ENCODE measurements at places on chromosomes 16 and 17. TPM values are rescaled to one million over a fixed set of nuclear protein-coding genes. Genes with fewer than 3 reads are reported as not detected.

Gene MYH8
- not detected for total RNA-seq

- no peak for ATAC-seq
Observed at GRCh38 chr17:1416414-1416813, 16.4 kb upstream of the YWHAE start.

- no peak for ATAC-seq
Observed at GRCh38 chr17:39777534-39778365, 40.0 kb downstream of the GRB7 start.

DNA sequence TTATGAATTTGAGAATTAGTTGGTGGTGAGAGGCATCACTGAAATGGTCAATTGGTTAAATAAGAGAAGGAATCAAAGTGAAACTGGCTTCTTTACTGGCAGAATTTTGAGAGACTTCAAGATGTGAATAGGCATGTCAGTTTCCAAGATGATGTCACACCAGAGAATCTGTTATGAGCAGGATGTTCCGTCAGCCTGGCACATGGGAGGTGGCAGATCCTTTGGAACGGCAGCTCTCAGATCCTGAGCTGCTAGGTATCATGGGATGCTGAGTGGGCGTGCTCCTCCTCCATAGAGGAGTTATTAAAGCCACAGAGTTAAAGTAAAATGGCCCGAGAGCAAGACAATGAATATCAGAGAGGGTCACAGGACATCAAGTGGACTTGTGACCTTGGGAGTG, 444.3 kb upstream of the HSBP1 start:
- no peak for ATAC-seq

Gene TCAP
- total RNA-seq: 1.3 TPM

DNA sequence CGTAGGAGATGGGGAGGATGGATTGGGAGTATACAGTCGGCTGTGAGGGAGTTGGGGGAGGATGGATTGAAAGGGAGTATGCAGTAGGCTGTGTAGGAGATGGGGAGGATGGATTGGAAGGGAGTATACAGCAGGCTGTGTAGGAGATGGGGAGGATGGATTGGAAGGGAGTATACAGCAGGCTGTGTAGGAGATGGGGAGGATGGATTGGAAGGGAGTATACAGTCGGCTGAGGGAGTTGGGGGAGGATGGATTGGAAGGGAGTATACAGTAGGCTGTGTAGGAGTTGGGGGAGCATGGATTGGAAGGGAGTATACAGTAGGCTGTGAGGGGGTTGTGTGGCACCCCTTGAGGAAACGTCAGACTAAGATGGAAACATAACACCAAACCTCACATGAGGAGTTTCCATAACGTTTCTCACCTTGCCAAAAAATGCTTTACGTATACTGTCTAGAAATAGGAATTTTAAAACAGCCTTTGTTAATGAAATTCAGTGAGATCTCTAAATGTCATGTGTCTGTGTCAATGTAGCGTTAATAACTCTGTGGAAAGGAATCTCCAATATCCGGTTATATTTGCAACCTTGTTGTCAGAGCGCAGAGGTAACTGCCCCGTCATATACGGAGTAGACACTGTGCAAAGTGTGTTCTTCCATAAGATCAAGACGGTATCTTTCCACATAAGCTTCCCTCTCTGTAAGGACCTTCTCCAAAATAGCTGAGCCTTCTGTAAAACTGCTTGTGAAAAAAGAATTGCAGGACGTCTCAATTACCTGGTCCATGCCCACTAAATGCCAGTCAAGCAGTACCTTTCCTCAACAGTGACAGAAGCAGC, 6.3 kb upstream of the VPS53 start:
- no peak for ATAC-seq

Gene TP53TG3
- total RNA-seq: not detected

GRCh38 chr17:65220732-65221131, 83.6 kb downstream of the RGS9 start:
- no peak for ATAC-seq

GRCh38 chr16:1543085-1543896, 9.8 kb downstream of the TMEM204 start:
- ATAC-seq: peak; percentile 60

GRCh38 chr17:46046957-46047356, 47.9 kb downstream of the STH start:
- no peak for ATAC-seq

DNA sequence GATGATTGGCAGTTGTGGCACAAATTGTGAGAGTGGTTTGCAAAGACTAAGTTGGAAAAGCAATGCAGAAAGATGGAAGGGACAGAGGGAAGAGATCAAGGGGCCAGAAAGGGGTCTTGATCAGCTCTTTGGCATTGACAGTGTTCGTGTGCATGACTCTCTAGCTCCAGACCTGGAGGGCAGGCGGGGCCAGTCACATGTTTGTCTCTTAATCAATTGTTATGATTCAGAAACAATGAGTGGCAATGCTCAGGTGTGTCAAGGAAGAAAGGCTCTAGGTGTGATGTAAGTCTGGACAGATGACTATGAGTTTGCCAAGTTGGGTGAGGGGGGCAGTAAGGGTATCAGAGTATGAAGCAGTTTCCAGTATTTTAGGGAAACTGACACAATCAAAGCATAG, 32.1 kb downstream of the WSB1 start:
- ATAC-seq: no peak
